ENCODE measurements at places on chromosomes 5 and 9. TPM values are rescaled to one million over a fixed set of nuclear protein-coding genes. Genes with fewer than 3 reads are reported as not detected.

The SCGB3A2 gene
- not detected for total RNA-seq

The FCHO2 gene
- total RNA-seq, result 32.7 TPM

The FAM81B gene
- not detected for total RNA-seq

The PCDHGA6 gene
- 4.7 TPM for total RNA-seq

The C5orf15 gene
- 90.1 TPM for total RNA-seq

The UNC13B gene
- 34.3 TPM for total RNA-seq

The RIMOC1 gene
- 9.9 TPM for total RNA-seq
